ENCODE measurements at places on chromosomes 12 and 14. TPM values are rescaled to one million over a fixed set of nuclear protein-coding genes. Genes with fewer than 3 reads are reported as not detected.

The DDX47 gene
- total RNA-seq: 75.2 TPM

The KRT73 gene
- 0.19 TPM for total RNA-seq

The KRT85 gene
- total RNA-seq: not detected

The ADAM21 gene
- total RNA-seq: 0.14 TPM

The CMTM5 gene
- total RNA-seq: not detected

The NEMF gene
- total RNA-seq: 71.0 TPM

The ADCY6 gene
- 0.15 TPM for total RNA-seq

The TMEM179 gene
- not detected for total RNA-seq

The RNFT2 gene
- total RNA-seq: 15.9 TPM

The TMEM132D gene
- not detected for total RNA-seq

The NCKAP5L gene
- 2.9 TPM for total RNA-seq

The CCDC175 gene
- total RNA-seq: not detected

The WIF1 gene
- total RNA-seq: 0.12 TPM

The FOXA1 gene
- total RNA-seq: 0.12 TPM

The AQP6 gene
- total RNA-seq: not detected

The NDRG2 gene
- 7.7 TPM for total RNA-seq

The ACRBP gene
- 1.2 TPM for total RNA-seq

The SERPINA9 gene
- total RNA-seq: not detected

The DNAI7 gene
- total RNA-seq: 0.10 TPM

The MIP gene
- total RNA-seq: not detected

The FAM186B gene
- not detected for total RNA-seq

The MSRB3 gene
- total RNA-seq: not detected

The TMPRSS12 gene
- not detected for total RNA-seq

The TEX22 gene
- 0.90 TPM for total RNA-seq

The WNK1 gene
- total RNA-seq: 140 TPM

The LHX5 gene
- total RNA-seq: not detected

The TMCC3 gene
- 0.43 TPM for total RNA-seq

The LRTM2 gene
- not detected for total RNA-seq

The PARP2 gene
- 47.3 TPM for total RNA-seq

The ZNF385A gene
- total RNA-seq: 1.3 TPM

The C12orf56 gene
- total RNA-seq: not detected

The KLRB1 gene
- 4.9 TPM for total RNA-seq

The SETD1B gene
- 15.2 TPM for total RNA-seq

The OASL gene
- 21.9 TPM for total RNA-seq

All from activated CD4-positive, alpha-beta memory T cell treated with anti-CD3 and anti-CD28 coated beads for 36 hours (primary cell).